Activated naive CD8-positive, alpha-beta T cell treated with anti-CD3 and anti-CD28 coated beads, Interleukin-2, amount 50 U/mL, for 16 hours (primary cell): ENCODE measurements at places on chromosomes 3 and 15.

GRCh38 chr3:117408811-117409210 lies 699.2 kb downstream of the TUSC7 start:
- no peak for DNase-seq

DNA sequence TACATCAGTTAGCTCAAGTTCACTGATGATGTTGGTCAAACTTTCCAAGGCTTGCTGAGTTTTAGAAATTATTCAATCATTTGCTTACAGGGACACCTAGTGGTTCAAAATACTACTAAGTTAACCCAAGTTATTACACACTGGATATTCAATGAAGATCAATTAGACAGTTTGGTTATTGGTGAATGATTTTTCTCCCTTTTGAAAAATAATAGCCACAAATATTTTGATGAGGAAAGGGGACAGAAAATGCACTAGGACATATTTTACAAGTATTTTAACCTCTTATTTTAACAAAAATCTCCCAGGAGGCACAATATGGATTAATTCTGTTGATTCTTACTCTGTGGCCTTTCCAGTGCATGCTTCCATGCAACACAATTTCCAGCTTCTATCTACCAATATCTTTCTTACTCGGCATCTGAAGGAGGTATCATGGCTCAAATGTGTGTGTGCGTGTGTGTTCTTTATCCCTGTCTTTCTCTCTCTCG lies 20.1 kb upstream of the GOLGA6L2 start:
- no peak for DNase-seq

GRCh38 chr3:63450023-63450422 lies 171.9 kb downstream of the SYNPR start:
- DNase-seq, result no peak

DNA sequence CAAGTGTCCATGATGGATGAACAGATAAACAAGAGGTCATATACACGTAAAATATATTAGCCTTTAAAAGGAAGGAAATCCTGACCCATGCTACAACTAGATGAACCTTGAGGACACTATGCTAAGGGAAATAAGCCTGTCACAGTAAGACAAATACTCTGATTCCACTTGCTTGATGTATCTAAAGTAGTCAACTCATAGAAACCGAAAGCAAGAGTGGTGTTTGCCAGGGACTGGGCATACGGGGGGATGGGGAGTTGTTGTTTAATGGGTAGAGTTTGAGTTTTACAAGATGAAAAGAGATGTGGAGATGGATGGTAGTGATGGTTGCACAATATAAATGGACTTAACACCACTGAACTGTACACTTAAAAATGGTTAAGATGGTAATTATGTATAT lies 65.4 kb downstream of the C3orf70 start:
- no peak for DNase-seq

- DNase-seq, result peak; percentile 29
Observed at GRCh38 chr3:52533623-52534280, at the start of gene NT5DC2. NT5DC2 (minus strand) TSS chr3:52533857; CDS start chr3:52533737, 120 bp downstream.

DNA sequence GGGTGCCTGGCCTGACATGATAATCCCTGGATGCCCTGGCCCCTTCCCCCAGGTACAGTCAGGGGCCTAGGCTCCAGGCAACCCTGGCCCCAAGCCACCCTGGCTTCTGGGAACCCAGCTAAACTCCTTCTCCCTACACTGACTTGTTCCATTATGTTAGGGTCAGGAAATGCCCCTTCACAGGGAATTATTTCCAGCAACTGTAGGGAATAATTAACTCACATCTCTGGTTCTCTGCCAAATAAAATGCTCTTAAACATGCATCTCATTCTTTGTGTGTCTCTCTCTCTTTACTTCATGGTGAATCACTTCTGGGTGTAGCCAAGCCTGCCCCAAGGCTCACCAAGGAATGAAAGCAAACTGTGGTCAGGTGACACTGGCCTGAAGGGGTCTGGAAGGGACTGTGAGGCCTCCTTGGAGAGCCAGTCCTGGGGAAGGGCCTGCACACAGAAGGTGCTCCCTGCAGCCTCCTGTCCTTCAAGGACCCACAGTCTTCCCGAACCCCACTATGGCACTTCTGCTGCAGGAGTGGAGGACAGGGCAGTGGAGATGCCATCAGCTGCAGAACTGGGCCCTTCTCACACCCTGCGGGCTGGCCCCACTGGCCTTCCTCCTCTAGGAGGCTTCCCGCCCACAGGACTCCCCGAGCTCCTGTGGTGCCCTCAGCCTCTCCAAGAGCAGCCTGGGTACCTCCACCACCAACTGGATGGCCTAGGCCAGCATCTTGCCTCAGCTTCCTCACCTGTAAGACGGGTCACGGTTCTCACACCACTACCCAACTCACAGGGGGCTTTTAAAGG lies 17.6 kb downstream of the TKT start:
- no peak for DNase-seq

GRCh38 chr15:68511073-68511991 lies 67.5 kb upstream of the CORO2B start:
- DNase-seq, result no peak

GRCh38 chr3:127908202-127908601 lies 6.8 kb upstream of the KBTBD12 start:
- DNase-seq, result no peak
